Cortex of kidney (tissue), 1 donor: ENCODE measurements at places on chromosomes 7 and 10.

- no peak for DNase-seq
Measured at GRCh38 chr7:95476072-95476847, 9.5 kb upstream of the ASB4 start.

DNA sequence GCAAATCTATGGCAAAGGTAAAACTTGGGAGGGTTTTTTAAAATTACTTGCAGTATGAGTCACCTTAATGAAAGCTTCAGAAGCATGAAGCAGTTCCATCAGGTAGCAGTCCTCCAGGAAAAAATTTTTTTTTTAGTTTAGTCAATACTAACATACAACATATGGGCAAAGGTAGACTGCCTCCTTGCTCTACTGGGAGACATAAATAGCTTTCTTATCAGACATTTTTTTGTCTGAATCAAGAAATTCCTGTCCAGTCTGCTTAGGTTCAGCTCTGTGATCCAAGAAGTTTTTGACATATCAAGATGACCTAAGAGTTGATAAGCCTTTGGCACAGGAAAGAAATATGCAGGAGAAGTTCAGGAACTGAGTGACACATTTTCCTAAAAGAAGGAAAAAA, 171.5 kb upstream of the TCF7L2 start:
- no peak for DNase-seq

DNA sequence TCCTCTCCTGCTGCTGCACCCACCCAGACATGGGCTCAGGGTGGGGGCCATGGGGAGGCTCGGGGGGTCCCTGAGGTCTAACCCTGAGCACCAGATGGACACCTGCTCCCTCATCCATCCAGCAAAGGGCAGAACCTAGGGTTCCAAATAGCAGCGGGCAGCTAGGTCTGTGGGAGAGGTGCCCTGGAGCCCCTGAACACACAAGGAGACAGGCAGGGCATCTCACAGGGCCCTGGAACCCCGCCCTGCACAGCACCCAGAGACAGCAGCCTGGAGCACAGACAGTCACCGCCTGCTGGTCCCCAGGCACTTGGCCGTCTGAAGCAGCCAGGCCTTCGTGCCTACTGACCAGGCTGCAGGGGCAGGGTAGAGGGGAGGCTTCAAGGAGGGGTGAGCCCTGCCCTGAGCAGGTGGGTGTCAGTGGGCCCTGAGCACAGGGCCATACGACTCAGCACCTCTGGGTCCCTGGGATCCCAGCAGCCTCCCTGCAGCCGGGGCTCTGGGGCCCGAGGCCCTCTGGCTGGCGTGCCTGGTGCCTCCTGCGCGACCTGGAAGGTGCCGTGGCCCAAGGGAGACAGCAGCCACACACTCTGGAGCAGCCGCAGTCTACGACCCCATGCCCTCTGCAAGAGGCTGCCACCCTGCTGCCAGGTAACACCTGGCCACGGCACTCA, 38.3 kb downstream of the GET4 start:
- no peak for DNase-seq

GRCh38 chr10:108319434-108320222, 1155.1 kb upstream of the SORCS1 start:
- no peak for DNase-seq

- no peak for DNase-seq
Measured at GRCh38 chr10:99779335-99779734, 3.1 kb upstream of the ABCC2 start.

- no peak for DNase-seq
Measured at GRCh38 chr10:19946791-19947190, 130.6 kb downstream of the PLXDC2 start.
